NCI-H2029 treated with DMSO at 0.1 percent for 48 hours (cell line): ENCODE measurements at places on chromosomes 7 and 10.

GRCh38 chr7:98234429-98235147, 17.4 kb downstream of the TECPR1 start:
- DNase-seq, result no peak

DNA sequence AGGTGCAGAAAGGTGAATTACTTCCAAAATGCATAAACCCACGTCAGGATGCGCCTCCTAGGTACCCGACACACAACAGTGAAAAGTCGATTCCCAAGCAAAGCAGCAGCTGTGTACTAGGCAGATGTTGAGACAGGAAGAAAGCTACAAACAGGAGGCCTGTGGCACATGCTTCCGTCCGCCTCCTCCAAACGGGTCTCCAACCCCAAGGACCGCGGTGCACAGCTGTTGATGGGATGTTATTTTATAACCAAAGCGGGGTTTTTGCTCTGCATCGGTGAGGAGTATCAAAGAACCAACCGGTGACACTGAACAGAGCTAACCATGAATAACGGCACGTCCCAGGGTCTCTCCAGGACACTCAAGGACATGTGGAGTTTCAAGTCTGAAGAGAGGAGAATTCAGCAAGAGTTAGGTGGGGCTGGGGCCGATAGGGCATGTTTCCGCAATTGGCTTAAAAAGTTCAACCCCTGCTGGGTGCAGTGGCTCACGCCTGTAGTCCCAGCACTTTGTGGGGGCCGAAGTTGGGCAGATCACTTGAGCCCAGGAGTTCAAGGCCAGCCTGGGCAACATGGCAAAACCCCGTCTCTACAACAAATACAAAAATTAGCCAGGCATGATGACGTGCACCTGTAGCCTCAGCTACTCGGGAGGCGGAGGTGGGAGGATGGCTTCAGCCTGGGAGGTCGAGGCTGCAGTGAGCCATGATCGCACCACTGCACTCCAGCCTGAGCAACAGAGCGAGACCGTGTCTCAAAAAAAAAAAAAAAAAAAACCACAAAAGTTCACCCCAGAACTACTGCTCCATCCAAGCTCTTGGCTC, 108.0 kb downstream of the SMURF1 start:
- DNase-seq, result no peak

GRCh38 chr10:130547368-130547767, 411.2 kb downstream of the GLRX3 start:
- DNase-seq, result no peak

DNA sequence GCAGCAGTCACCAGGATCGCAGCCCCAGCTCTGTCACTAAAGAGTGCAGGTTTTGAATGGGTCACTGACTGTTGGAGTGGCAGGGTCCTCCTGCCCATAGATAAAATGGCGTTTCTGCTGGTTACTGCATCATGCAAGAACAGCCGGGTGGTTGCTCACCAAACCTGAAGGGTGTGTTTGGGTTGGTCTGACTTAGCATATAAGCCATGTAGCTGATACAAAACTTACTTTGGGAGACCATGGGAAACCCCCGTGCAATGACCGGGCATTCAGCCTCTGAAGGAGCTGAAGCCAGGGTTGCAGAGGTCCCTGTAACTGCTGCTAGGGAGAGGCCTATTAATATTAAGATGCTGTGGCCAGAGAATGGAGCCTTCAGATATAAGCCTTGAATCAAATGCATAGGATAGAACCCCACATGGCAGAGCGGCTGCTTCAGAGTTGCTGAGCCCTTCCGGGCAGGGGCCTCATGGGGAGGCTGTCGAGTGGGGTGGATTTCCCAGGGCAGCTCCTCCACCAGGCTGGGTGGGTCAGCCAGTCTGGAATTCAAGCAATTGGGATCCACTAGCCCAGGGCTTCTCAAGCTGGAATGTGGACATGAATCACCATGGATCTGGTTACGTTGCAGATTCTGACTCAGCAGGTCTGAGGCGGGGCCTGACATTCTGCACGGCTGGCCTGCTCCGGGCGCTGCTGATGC, 70.9 kb upstream of the CTBP2 start:
- DNase-seq, result no peak

GRCh38 chr7:149004405-149005370, 23.6 kb downstream of the PDIA4 start:
- DNase-seq, result no peak

- DNase-seq, result no peak
Measured at GRCh38 chr7:83579740-83580139, 69.2 kb downstream of the SEMA3E start.

DNA sequence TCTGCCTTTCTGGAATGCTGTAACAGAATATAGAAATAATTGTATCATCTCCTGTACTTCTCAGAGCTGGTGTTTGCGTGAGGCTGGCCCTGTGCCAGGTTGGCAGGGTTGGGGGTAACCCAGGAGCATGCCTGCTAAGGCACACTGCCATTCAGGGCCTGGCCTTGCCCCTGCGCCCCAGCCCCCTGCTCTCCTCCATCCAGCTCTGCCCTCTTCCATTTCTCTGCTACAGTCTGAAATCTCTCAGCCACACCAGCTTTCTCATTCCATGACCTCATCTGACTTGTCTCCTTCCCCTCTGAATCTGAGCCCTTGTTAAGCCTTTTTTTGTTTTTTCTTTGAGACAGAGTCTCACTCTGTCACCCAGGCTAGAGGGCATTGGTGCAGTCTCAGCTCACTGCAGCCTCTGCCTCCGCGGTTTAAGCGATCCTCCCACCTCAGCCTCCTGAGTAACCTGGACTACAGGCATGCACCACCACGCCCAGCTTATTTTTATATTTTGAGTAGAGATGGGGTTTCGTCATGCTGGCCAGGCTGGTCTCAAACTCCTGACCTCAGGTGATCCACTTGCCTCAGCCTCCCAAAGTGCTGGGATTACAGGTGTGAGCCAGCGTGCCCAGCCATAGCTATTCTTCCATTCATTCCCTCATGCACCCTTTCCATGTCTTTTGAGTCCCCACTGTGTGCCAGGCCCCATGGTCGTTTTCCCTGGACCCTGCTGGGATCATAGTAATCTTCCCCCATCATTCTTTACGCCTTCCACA, 206.8 kb downstream of the CUX1 start:
- no peak for DNase-seq

DNA sequence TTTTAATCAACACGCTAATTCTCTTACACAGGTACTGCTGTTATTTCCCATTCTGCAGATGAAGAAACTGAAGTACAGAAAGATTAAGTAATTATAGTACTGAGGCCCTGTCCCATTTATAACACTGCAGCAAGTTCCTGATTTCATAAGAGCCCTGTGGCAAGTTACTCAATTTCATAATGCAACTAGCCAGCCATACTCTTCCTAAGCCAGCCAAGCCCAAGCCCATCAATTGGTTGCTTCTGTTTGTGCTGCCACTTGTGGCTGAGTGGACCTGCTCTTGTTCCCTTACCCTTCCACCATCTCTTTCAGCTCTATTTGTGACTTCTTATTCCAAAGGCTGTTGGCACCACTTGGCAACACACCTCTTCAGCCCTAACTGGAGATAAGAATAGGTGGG, 19.7 kb upstream of the PRPF18 start:
- DNase-seq, result peak; percentile 50

GRCh38 chr10:1402816-1403507, 334.4 kb downstream of the ADARB2 start:
- no peak for DNase-seq

GRCh38 chr10:74118804-74119203, 31.8 kb downstream of the AP3M1 start:
- DNase-seq, result no peak

DNA sequence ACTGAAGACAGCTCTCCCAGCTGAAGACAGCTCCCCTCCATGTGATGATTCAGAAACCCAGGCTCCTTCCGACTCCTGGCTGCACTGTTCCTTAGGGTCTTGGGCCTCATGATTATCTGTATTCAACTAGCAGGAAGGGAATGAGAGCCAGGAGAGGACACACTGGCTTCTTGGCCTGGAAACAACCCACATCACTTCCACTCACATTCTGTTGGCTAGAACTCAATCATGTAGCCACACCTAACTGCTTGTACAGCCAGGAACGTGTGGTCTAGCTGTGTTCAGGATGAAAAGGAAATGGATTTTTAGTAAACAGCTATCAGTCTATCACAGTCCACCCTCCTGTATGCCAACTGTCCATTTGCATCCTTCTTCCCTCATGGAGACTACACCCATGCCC, 30.5 kb upstream of the XPNPEP1 start:
- no peak for DNase-seq

- DNase-seq, result no peak
Measured at GRCh38 chr7:33143996-33144718, 14.8 kb downstream of the BBS9 start.

- no peak for DNase-seq
Measured at GRCh38 chr10:83553366-83553765, 585.9 kb upstream of the GHITM start.

- DNase-seq, result no peak
Measured at GRCh38 chr7:77337456-77337990, 78.6 kb downstream of the GSAP start.

GRCh38 chr7:90166153-90166552, 11.9 kb downstream of the STEAP1 start:
- no peak for DNase-seq

DNA sequence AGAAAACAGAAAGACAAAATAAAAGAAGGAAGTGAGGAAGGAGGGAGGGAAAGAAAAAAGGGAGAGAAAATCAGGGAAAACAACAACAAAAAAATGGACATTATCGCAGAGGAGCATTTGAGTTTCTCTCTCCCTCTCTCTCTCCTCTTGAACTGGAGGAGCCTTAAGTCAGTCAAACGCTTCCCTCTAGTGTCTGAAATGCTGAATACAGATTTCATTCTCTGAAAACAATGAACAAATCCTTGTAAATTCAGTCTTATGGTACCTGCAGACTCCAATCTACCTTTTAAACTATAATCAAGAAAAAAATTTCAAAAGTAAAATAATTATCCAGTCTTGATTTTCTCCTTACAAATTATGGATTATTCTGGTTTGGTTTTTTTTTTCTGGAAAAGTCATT, 89.2 kb upstream of the PFKP start:
- peak; percentile 60 for DNase-seq

GRCh38 chr7:147492606-147493005, 1098.0 kb upstream of the C7orf33 start:
- no peak for DNase-seq

DNA sequence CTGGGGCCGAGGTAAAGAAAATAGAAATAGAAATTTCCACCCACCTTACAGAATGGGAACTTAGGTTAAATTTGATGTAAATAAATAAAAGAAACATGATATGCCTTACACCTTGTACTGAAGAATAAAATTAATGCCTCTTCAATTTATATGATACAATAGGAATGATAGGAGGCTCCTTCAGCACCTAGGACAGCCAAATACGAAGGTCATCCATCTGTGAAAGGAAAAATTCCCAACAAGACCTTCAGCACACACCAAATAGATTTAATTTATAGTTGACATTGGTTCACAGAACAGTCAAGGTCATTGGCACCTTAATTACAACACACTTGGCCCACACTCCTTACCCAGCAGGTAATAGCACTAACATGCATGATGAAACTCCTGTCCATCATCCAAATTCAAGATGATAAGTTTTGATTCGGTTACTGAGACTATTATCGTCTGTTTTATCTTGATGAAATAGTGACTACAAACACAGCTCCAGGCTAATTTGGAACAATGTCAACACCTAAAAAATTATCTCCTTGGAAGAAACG, 250.9 kb downstream of the SNX13 start:
- no peak for DNase-seq

- DNase-seq, result no peak
Measured at GRCh38 chr10:114095559-114096337, 52.1 kb downstream of the ADRB1 start.

GRCh38 chr7:52689912-52690311, 345.5 kb upstream of the POM121L12 start:
- DNase-seq, result no peak

DNA sequence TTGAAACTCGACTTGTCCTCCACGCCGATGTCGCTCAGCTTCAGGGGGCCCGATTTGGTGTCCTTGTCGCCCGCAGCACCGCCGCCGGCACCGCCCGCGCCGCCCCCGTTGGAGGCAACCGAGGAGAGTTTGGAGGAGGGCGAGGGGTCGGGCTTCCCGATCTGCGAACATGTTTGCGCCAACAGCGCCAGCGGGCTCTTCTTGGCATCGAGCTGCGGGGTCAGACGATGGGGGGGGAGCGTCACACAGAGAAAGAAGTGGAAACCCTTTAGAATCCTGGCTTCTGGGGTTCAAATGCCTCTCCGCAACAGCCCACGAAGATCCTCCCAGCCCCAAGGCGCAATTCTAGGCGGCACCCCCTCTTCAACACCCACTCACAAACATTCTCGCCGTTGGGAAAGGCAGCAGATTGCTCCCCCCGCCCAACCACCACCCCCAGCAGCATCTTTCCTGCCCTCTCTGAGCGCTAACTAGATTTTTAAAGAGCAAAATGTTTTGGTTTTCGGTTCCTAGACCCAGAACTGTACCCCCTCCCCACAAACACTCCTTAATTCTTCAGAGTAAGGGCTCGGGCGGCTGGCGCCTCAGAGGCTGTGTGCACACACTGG, 1.3 kb downstream of the ZNF503 start:
- DNase-seq, result no peak

DNA sequence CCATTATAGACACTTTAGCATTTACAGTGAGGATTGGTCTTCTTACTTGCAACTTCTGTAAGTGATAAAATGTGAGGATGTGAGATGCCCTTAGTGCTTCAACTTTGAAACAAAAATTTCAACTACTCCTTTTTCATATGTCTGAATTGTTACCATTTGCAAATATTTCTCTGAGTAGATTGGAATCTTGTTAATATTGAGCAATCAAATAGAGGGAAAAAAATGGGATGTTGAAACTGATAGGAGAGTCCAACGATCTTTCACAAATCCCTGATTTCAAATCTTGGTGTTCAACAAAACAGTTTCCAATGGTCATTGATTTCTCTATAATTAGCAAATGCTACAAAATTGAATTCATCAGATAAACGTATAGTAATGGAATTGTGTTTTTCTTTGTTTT, 5.5 kb upstream of the SNX10 start:
- no peak for DNase-seq

- no peak for DNase-seq
Measured at GRCh38 chr7:98203261-98203963, 7.8 kb upstream of the BHLHA15 start.

GRCh38 chr7:20834656-20835055, 48.0 kb upstream of the SP8 start:
- no peak for DNase-seq

- no peak for DNase-seq
Measured at GRCh38 chr7:76282344-76283253, 19.9 kb upstream of the HSPB1 start.

- no peak for DNase-seq
Measured at GRCh38 chr7:82173400-82174021, 270.1 kb downstream of the CACNA2D1 start.

- no peak for DNase-seq
Measured at GRCh38 chr7:92755680-92756079, 80.7 kb downstream of the CDK6 start.

GRCh38 chr7:138917771-138918170, 63.4 kb downstream of the KIAA1549 start:
- DNase-seq, result no peak
